Skeletal muscle tissue (tissue), 5 donors: ENCODE measurements at places on chromosomes 5 and 9. TPM values are rescaled to one million over a fixed set of nuclear protein-coding genes. Genes with fewer than 3 reads are reported as not detected.

The HACD4 gene
- total RNA-seq: 2.1 TPM

The GFRA3 gene
- total RNA-seq: 1.0 TPM

The SMIM33 gene
- total RNA-seq: not detected

The AK8 gene
- total RNA-seq: 0.52 TPM

The ZBTB26 gene
- 3.7 TPM for total RNA-seq

The NCS1 gene
- 19.3 TPM for total RNA-seq

The PRRC1 gene
- total RNA-seq: 34.4 TPM

The COL23A1 gene
- total RNA-seq: 0.52 TPM

The FRRS1L gene
- total RNA-seq: 1.0 TPM

The UBQLN1 gene
- 92.4 TPM for total RNA-seq

The DPM2 gene
- total RNA-seq: 7.3 TPM

The TEX48 gene
- not detected for total RNA-seq

The TTC23L gene
- total RNA-seq: not detected

The GRXCR2 gene
- total RNA-seq: not detected

The FAM151B gene
- total RNA-seq: 7.8 TPM

The SCAI gene
- total RNA-seq: 14.6 TPM

The GPR150 gene
- under 0.01 TPM for total RNA-seq

The MED7 gene
- 11.5 TPM for total RNA-seq

The ZNF658 gene
- total RNA-seq: 9.9 TPM

The APC gene
- 41.8 TPM for total RNA-seq

The DAB2IP gene
- total RNA-seq: 12.5 TPM

The EFNA5 gene
- total RNA-seq: 8.4 TPM

The ECM2 gene
- total RNA-seq: 28.7 TPM

The SLC6A7 gene
- not detected for total RNA-seq

The FBXL7 gene
- total RNA-seq: 3.7 TPM

The IFNE gene
- not detected for total RNA-seq

The LIX1 gene
- 0.52 TPM for total RNA-seq

The PRDM9 gene
- total RNA-seq: not detected

The IFNB1 gene
- not detected for total RNA-seq

The CTXN3 gene
- 1.0 TPM for total RNA-seq

The SELENOP gene
- 179 TPM for total RNA-seq

The PCDHGA12 gene
- total RNA-seq: 3.1 TPM

The MTAP gene
- total RNA-seq: 22.4 TPM

The TPM2 gene
- total RNA-seq: 4,180 TPM
